ENCODE measurements at places on chromosomes 3 and 15.

GRCh38 chr15:38406436-38406835 is 47.5 kb upstream of the FAM98B start:
- DNase-seq: no peak

DNA sequence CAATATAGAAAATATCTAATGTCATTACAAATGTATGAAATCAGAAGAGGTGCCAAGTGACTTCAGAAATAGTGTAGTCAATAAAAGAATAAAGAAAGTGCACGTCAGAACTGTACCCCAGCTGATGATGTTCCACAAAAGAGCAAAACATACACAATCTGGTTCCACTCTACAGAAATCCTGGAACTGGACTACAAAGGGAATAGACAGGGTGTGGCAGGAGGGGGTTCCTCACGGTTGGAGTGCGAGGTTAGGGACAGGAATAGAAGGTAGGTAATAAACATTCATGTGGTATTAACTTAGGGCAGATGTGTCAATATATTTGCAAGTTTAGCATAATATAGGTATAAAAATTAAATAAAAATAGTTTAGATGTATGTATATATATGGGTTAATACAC is 103.3 kb upstream of the GOLGA6L6 start:
- no peak for DNase-seq

DNA sequence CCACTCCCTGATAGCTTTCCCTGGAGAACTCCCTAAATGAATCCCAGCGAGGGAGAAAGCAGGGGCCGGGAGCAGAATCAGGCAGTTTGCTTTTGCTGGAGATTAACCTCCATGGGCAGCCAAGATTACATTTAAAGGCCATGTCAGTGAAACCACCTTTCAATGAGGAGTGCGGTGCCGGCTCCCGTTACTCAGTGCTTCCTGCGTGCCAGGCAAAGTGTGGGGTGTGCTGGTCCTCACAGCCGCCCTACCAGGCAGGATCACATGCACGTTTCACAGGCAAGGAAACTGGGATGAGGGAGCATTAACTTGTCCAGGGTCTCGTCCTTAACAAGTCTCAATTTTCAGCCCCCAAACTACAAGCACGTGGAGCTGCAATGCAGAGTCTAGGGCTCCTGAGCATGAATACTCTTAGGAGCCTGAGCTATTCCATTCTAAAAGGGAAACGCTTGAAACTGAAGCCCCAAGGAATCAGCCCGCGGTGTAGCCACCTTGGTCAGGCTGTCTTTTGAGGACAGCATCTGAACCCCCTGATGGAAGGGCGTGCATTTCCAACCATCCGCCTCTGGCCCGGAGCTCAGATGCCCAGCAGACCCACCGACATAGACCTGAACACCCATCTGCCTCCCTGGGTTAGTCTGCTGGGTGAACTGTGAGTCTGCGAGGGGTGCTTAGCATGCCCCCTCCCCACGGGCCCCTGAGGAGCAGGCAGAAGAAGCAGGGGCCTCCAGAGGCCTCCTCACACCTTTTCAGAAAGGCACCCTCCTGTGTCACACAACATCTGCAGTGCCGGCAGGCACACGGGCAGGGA is 5.6 kb downstream of the IGDCC3 start:
- no peak for DNase-seq

GRCh38 chr3:78894787-78895186 is 873.0 kb downstream of the ROBO1 start:
- no peak for DNase-seq

GRCh38 chr15:70416829-70417228 is 319.1 kb upstream of the TLE3 start:
- DNase-seq: no peak

DNA sequence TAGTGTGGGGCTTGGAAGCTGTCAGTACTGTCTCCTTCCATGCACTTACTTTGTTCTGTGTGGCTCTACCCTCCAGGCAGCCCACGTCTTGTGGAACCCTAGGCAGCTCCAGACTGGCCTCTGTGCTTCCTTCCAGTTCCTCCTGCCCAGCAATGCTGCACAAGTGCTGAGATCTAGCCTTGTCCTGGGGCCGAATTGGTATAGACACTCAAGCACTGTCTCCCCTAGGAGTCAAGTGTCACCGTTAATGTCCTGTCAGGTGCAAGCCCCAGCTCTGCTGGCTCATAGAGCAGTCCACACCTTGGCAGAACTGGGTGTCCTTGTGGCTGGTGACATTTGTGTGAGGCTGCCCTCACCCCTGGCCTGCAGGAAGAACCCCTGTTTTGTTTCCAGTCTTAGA is 130.1 kb downstream of the EEFSEC start:
- no peak for DNase-seq

GRCh38 chr15:65985387-65985786 is 116.1 kb downstream of the RAB11A start:
- DNase-seq: no peak

DNA sequence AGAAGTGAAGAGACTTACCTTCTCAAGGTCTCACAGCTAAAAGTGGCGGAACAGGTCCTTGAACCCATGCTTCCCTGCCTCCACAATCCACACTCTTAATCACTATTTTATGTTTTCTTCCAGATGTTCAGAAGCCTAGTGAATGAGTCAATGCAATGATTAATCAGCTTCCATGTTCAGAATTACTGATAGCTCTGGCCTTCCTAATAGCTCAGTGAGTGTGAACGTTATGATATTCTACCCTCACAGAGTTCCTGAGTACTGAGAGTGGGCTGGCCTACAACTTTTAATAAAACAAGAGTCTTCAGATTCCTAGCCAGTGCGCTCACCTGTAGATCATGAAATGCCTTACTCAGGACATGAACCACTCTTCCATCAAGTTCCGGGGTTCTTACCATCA is 443.0 kb upstream of the ADAMTS9 start:
- DNase-seq: no peak

- no peak for DNase-seq
These were observed 314.7 kb upstream of the ATP10A start for GRCh38 chr15:26177816-26178215.

- no peak for DNase-seq
These were observed 101.7 kb upstream of the TPM1 start for GRCh38 chr15:62940755-62941361.

GRCh38 chr3:168029705-168030104 is 66.0 kb downstream of the GOLIM4 start:
- DNase-seq: no peak

- DNase-seq: no peak
These were observed 340 bp downstream of the TTLL3 start for GRCh38 chr3:9810433-9810770.

DNA sequence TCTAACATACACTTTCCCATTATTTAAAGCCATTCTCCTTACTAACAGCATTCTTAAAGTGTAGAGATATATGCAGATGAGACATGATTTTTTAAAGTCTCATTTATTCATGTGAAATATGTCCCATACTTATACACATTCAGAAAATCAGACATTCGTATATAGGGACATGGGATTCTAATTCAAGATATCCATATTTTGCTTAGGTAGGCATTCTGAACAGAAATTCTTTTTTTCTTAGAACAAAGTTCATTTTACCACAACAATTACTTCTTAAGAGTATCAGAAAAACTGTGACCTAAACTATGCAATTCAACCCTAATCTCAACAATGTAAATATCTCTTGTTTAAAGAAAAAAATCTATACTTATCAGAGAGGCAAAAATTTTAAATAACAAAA is 16.2 kb downstream of the DCUN1D1 start:
- no peak for DNase-seq

DNA sequence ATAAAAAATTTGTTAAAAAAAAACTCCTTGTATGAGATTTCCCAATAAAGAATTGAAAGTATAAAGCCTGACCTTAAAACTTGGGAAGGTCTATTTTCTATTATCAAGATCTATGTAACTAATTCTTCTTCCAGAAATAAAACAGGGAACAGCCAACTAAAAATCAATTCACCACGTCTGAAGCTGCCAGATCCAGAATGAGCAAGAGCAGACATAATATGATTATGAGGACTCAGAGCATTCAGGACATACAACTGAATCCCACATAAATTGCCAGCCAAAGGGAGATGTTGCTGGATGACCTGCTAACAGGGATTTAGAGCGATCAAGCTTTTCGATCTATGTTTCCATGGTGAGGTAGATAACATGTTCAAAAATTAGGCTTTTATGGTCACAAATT is 1151.3 kb upstream of the CADM2 start:
- no peak for DNase-seq

DNA sequence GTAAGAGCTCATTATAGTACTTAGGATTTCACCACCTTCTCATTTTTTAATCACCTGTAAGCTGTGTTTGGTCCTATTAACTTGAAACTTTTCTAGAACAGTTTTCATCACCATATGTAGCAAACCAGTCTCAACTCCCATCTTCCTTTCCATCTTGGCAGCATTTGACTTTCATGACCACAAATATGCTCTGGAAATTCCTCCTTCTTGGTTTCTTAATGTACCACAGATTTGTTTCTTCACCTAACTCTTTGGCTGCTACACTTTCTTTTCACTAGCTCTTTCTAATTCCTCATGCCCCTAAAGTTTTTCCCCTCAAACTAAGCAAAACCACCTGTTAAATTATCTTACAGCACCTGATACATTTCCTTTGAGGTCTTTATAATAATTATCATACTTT is 13.2 kb upstream of the NMB start:
- DNase-seq: no peak

DNA sequence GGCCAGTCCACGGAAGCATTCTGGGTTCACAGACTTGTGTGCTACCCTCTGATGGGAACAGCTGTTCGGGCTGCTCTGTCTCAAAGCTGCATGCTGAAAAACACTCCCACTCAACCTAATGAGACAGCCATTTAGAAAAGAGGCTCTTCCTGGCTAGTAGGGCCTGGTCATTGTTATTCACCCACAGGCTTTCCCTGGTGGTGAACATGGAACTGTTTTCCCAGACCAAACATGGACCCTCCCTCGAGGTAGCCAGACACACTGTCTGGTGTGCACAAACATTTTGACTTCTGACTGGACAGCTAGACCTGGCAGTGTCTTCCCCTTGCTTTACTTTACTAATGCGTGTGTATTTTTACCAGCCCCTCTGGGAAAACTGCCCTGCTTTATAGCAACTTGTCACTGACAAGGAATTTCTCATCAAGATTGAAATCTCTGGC is 39.0 kb downstream of the MECOM start:
- DNase-seq: no peak

GRCh38 chr3:49119439-49119838 is 1.2 kb downstream of the USP19 start:
- no peak for DNase-seq

DNA sequence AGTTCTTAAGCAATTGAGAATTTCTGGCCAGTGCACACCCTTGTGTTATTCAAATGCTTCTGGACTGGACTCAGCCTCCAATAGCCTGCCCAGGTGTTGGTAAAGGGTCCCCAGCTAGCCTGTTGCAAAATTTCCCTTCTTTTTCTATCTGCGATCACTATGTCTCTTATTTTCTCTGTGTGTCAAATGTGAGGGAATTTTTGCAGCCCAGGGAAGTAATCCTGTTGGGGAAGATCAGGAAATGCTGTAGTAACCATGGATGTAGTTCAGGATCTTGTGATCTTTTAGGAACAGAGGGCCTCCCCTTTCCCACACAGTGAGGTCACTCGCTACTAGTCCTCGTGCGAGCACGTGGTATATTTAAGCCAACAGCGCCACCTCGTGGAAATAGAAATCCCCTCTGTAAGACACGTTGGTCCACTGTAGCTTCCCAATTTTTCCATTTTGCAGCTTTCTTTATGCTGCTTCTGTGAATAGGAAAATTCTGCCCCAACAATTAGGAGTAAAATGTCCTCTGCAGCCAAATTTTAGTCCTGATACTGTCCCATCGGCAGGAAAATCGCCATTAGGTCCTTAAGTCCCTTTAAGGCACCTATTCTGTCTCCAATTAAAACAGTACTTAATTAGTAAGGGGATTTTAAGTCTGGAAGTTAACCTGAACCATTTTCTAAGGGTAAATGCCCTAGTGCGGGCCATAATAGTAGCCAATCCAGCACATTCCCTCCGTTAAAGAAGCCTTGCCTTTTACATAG is 4.0 kb upstream of the SMCO1 start:
- DNase-seq: no peak

- no peak for DNase-seq
These were observed 1.5 kb downstream of the ARPC4 start for GRCh38 chr3:9794400-9794799.

Measured in omental fat pad (tissue), 4 donors.